Stimulated activated naive CD8-positive, alpha-beta T cell treated with anti-CD3 and anti-CD28 coated beads, Interleukin-15, amount 100 ng/mL, for 72 hours (primary cell): ENCODE measurements at places on chromosomes 13 and 19.

GRCh38 chr13:112688560-112689302, 1.1 kb upstream of the ATP11A start:
- DNase-seq, result peak; percentile 57

DNA sequence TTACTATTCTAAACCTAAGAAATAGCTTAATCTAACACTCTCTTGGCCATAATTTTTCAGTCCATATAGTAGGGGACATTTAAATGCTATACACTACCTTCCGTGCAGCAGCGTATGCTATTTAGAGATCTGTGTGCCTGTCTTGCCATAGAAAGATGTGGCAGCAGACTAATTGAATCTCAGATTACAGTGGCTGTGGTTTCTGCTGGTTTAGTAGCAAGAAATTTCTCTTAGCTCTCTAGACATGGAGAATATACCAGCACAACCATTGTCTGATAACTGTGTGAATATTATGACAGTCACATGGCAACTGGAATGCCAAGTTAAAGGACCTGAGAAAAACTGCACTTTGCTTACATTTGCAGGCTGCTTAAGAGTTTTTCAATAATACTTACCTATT, 672.4 kb upstream of the MIR17HG start:
- DNase-seq, result no peak

DNA sequence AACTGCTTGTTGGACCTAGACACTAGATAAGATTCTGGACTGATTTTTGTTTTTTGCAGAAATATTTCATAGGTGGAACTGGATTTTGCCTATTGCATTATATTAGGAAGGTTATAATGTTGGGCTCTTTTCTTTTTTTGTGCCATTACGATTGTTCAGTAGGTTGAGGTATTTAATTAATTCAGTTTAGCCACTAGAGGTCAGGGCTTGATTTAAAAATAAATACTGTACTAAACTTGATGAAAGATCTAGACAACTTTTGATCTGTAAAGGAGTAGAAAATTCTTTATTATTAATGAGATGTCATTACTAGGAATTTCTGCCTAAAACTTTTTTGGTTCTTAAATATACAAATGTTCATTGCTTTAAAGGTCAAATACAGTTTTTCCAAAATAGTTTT, 15.2 kb upstream of the SUPT20H start:
- DNase-seq, result no peak

DNA sequence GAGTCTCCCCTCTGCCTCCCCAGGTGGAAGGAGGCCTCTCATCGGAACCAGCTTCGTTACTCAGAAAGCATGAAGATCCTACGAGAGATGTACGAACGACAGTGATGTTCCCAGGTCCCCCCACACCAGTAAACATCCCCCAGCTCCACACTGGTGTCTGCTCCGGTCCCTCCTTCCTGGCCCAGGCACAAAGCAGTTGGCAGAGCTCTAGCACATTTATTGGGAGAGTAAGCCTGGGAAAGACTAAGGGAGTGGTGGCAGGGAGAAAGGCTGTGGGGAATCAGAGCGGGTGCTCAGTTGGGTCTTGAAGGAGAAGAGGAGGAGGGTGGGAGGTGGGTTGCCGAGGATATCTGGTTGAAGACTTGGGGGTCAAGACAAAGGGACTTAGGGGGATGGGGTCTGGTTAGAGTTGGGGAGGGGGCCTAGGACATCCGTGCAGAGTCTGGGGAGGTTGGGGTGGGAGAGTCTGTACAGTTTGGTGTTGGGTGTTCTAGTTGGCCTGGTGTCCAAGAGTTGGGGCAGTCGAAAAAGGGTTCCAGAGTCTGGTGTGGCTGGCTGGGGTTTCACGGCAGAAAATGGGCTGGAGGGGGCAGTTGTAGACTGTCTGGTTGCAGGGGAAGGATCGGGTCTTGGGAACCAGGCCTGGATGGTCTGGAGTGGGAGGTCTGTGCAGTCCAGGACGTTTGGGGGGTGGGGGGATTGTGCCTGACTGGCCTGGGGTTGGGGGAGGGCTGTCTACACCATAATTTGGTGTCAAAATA, 2.3 kb downstream of the HSPB6 start:
- no peak for DNase-seq

- DNase-seq, result no peak
Measured at GRCh38 chr13:52999093-52999696, 29.4 kb upstream of the OLFM4 start.

DNA sequence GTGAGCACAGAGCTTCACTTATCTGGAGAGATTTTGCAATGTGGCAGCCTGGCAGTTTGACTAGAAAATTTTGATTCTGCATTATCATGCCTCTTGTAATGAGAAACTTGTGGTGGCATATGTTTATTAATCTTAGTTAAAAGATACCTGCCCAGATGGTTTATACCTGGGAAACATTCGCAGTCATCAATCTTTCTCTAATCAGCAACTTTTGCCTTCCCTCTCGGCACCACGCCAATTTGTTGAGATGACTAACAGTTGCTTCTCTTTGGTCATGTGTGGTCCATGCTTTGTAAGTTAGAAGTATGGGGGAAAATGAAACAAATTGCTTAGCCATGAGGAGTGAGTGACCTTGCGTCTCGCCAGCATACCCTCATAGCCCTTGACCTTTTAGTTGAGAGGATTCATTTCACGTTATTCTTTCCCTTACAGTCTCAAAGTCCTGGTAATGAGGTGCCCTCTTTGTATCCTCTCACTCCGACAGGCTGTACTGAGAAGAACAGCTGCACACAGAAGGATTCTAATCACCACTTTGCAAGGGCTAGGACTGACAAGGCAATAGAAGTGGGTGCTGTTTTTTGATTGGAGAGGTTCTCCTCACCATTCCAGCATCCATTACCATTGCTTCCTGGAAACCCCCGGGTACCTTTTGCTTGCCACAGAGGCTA, 201.4 kb downstream of the OXGR1 start:
- no peak for DNase-seq

DNA sequence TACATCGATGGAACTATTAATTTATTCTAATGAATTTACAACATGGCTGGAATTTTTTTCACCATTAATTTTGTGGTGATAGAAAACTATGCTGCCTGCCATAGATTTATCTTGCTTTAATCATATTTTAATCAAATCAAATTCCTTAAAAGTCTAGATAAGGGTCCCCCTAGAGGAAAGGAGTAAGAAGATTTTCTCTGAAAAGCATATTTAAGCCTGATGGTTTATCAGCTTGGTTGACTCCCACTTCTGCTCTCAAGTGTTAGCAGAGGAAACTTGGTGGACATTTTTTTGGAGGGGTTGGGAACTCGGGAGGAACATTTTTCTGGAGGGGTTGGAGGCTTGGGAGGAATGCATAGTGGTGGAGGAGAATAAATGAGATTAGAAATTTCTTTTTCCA, 253.3 kb downstream of the KCNRG start:
- no peak for DNase-seq

DNA sequence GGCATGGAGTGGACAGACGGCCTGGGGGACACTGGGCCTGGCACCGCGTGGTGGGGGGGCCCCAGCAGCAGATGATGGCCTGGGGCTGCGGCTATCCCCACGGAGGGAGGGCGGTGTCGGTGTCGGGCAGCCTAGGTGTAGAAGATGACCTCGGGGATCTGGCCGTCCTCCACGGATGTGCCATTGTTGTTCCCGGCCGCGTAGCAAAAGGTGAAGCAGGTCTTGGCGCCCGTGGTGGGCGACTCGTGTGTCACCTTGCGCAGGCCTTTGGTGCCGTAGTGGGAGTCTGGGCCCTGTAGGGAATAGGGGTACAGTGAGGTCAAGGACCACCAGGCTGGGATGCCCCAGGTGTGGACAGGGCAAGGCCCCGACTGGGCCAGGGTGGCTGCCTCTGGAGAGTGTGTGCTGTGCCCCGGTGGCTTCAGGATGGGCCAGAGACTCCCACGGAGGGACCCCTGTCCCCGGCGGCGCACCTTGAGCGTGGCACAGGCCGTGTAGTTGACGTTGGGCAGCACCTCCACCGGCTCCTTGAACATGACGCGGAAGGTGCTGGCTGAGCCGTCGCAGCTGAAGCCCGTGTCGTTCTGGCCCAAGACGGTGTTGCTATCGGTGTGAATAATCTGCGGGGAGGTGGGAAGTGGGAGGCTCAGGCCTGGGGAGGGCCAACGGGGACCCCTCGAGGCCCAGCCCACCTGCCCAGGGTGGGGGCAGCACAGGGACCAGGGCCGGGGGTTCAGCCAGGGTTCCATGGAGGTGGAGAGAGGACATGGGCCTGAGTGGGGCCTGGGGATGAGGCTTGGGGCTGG, 29.0 kb downstream of the BTBD2 start:
- no peak for DNase-seq

- no peak for DNase-seq
Measured at GRCh38 chr19:19259741-19260140, 13.4 kb downstream of the TM6SF2 start.

DNA sequence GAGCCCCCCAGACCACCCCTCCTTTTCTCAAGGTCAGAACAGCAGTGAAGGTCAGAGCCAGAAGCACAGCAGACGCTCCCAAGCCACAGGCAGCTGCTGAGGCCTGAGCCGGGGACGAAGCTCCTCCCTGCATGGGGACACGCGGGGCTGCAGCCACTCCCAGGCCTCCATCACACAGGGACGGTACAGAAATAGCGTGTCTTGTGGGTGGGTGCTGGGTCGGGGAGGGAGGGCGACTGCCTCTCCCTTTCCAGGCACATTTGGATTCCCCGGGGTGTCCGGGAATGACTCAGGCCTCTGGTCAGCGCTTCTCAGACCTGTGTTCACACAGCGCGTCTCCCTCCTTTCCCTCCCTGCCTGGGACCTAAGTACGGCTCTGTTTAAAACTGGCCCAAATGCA, 33.2 kb downstream of the RASA3 start:
- no peak for DNase-seq

GRCh38 chr19:18939922-18940768, 872 bp downstream of the HOMER3 start:
- DNase-seq, result no peak

DNA sequence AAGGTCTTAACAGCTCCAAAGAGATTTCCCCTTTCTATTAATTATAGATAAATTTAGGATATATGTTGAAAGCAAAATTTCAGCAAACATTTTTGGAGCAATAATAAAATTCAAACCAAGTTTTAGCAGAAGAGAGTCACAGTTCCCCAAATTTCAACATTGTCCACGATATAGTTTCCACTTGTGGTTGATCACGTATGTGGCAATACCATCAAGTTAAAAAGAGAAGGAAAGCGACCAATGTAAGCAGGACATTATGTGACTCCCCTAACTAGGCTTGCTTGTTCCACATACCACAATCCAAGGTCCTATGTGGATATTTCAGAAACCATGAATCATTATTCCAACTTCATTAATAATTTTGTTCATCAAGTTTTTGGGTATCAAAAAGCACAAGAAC, 52.8 kb downstream of the ELF1 start:
- DNase-seq, result no peak

GRCh38 chr13:73413656-73414055, 354.9 kb downstream of the KLF5 start:
- no peak for DNase-seq
